ENCODE measurements at places on chromosomes 7 and 10.

DNA sequence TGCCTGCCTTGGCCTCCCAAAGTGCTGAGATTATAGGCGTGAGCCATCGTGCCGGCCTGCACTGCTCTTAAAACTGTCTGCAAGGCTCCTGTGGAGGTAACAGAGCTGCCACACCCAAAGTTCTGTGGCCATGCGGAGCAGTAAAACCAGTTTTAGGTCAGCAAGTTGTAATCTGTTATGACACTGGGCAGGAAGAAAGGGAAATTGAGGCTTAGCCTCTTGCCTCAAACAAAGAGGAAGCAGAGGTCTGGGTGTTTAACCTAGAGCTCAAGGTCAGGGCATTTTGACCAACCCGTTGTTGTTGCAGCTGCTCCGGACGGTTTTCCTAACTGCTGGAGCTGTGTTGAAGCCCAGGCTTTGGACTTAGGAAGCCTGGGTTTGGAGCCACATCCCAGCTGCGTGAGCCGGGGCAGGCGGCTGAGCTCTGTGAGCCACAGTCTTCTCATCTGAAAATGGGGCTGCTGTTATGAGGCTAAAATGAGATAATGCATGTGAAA is 7.4 kb upstream of the RRP12 start:
- DNase-seq, result no peak

DNA sequence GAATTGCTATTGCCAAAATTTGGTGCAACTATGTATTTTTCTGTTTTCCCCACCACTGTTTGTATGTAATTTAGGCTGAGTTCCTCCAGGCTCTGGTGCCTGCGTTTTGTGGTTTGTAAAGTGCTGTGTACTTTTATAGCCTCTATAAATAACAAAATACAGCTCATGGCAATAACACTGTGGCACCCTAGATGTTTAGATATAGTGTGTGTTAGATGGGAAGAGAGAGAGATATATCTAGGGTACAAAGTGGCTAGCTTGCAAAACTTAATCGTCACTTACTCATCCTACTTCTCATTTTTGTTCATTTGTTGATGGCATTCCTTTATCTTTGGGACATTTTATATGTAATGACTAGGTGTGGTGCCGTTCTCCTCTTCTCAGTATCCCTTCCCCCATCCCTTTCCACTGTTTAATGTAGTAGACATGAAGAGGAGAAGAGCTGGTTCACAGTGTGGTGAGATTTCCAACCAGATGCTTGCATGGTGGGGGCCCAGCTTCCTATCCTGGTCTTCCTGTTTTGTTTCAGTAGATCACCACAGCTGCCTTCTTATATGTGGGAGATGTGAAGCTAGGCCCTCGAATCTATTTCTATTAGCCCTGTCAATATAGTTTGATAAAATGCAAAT is 115.0 kb downstream of the SND1 start:
- no peak for DNase-seq

GRCh38 chr7:39465055-39465929 is 100.9 kb upstream of the YAE1 start:
- peak; percentile 56 for DNase-seq

GRCh38 chr7:157851501-157852067 is 514.8 kb downstream of the DNAJB6 start:
- DNase-seq, result no peak

DNA sequence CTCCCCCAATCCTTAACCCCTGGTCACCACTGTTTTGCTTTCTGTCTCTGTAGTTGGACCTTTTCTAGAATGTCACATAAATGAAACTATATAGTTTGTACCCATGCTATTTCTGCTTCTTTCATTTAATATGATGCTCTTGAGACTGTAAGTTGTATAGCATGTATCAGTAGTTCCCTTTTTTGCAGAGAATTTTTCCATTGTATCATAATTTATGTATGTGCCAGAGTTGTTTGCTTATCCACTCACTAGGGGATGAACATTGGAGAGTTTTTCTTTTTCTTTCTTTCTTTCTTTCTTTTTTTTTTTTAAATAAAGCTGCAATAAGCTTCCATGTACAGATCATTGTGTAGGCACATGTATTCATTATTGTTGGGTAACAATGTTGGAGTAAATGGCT is 544.8 kb downstream of the CNTNAP2 start:
- no peak for DNase-seq

DNA sequence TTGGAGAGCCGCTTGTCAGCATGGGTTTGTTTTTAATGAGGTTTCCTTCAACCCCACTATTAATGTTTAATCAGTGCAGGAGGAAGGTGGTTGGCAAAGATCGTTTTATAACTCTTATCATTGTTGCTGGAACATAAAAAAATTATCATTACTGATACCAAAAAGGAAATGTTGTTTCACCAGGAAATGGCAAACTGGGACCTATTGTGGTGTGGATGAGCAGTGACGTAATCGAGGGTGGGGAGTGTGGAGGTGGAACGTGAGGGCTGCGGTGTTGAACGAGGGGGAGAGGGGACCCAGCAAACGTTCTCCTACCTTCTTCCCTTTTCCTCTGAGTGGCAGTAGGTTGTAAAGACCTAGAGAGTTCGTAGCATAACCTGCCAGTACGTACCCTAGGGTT is 71.9 kb upstream of the TOMM7 start:
- no peak for DNase-seq

DNA sequence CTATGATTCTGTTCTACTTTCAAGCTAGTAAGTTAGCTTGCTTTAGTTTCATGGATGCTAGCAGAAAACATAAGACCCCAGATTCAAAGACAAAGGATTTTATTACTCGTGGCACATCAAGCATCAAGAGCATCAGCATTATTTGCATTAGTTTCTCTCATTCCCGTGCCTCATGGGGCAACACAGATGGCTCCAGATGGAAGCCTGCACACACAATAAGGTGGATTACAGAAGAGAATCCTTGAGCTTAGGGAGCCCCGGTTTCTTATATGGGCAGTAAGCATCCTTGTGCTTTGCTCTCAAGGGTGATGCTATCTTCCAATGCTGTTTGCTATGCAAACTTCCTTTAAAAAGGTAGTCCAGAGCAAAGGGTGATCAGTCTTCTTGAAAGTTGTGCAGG is 10.7 kb upstream of the CAPZA2 start:
- no peak for DNase-seq

DNA sequence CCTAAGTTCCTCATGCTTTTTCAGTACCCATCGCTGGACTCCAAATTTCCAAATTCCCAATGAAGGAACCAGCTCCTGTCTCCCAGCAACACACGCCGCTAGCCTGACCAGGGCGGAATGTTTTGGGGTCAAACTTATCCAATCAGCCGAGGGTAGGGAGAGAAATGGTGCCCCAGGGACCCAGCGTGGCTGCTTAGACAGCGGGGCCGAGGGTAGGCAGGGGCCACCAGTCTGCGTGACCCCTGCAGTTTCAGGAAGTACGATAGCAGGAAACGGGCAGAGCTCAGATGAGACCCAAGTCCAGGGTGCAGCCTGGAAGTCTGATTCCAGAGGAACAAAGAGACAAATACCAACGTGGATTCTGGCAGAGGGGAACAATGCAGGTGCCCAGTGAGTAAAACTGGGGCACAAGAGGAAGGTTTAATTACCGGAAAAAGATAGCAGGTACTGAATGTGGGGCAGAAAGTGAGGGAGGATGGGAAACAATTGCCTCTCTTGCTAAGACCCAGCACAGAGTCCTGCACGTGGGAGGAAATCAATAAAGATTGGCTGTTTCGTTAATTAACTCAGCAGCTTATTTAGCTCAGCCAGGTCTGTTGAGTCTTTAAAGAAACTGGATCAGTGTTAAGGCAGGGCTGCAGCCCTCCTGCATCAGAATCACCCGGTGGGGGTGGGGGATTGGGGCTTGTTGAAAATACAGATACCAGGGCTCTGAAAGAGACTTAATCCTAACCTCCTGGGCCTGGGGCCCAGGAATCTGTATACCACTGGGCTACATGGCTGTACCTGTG is 50.4 kb upstream of the NFE2L3 start:
- no peak for DNase-seq

GRCh38 chr7:117043108-117043825 is 90.0 kb downstream of the ST7 start:
- DNase-seq, result no peak

Measured in NCI-H1694 (cell line).